ENCODE measurements at places on chromosomes 3 and 15.

DNA sequence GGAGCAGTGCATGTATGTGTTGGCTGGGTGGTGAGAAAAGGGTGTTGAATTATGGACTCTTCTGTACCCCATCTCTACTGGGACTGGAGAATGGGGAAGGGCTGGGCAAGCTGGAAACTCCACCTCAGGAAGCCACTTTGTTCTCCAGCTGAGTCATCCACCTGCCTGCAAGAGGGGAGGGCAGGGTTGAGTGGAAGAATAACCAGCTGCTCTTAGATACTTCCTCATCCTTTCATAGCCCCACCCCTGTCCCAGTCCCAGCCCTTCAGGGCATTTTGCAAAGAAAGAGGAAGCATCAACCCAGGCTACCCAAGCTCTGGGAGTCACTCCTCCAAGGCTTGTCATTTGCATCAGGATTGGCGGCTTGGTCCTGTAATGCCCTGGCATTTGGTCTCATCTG is 33.1 kb downstream of the RAB11A start:
- DNase-seq: peak; percentile 82

DNA sequence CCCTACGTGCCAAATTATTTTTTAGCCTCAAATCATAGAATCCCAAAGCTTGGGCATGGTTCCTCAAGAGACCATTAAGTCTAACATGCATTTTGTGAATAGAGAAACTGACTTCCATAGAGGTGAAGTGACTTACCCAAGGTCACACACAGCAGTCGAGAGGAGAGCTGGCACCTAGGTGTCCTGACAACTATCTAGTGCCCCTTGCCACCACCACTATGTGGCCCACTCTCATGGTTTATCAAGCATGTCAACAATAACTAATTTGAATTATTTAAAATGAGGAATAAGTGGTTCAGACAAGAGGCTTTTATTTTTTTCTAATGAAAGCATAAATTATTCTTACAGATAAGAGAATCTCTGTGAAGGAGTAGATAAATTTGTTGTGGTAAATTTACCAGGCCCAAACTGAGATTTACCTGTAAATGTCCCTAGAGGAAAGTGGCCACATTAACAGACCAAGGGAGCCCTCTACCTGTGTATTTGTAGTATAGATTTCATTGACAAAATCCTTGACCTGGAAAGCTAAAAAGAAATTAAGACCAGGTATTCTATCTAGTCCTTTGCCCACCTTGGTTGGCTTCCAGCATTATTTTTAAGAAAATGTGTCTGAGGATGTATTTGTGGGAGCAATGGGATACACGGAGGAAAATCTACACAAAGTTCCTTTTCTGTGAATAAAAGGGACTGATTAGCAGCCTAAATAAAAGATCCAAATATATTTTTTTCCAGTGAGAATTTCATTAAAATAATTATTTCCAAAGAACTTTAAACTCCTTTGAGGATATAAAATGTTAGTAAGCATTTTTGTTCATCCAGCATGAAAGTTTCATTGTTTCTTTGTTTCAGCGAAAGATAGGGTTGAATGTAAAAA is 49.1 kb downstream of the IQCH start:
- no peak for DNase-seq

DNA sequence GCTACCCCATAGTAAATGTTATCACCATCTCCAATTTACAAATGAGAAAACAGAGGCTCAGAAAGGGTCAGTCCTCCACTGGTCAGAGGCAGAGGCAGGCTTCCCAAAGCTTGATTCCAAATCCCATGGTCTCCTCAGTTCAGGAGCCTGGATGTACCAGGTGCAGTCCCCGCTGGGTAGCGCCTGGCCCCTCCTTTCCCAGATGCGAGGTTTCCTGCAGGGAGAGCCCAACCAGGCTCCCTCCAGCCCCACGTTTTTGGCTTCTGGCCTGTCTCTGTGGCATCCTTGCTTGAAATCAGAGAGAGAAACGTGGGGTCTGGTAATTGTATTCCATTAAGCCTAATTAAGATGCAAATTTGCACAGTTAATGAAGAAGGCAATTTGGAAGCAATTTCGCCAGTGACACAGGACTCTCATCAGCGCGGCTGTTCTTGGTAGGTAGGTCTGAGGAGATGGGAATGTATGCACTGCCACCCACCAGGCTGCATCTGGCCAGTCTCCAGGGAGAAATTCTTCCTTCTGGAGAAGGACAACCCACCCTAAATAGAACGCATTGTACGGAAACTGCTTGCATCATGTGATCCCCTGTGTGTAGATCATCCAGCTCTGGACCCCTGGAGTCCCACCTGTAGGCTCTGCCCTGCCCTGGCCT is 50.5 kb downstream of the HRH1 start:
- no peak for DNase-seq

GRCh38 chr15:75350601-75351361 is 3.9 kb downstream of the NEIL1 start:
- no peak for DNase-seq

DNA sequence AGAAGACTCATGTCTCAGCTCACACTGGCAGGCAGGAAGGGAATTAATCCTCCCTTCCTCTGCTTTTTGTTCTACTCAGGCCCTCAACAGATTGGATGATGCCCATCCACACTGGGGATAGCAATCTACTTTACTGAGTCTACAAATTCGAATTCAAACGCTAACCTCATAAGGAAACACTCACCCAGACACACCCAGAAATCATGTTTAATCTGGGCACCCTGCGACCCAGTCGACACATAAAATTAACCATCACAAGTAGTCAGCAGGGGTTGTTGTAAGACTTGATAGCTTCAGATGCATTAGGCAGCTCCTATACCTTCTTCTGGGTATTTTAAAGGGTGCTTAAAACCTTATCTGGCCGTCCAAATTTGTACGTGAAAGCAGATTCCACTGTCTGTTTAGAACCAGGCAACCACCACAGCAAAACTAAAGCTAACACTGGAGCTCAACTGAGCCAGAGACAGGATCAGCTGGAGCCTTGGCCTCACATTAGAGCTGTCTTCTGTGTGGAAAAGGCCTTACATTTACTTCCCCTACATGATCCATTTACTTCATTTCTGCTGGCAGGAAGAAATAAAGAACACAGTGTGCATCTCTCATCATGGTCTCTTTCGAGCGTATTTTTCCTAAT is 407.3 kb upstream of the PPP2R3A start:
- no peak for DNase-seq

GRCh38 chr15:96891046-96891445 is 560.5 kb downstream of the NR2F2 start:
- DNase-seq: no peak

DNA sequence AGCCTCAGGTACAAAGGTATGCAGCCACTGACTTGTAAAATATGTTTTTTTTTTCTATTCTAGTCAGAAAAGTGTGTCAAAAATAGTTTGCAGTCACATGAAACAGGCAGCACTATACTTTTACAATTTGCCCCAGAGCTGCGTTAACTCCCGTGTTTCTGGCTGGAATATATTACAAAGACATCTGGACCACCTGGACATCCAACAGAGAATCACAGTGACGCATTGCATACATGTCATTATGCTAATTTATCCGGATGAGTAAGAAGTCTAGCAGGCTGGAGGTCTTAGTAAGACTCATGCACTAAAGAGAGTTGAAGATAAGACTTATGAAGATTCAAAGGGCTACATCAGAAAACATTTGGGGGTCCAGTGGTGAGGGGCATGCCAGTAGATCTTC is 39.2 kb upstream of the STRIT1 start:
- no peak for DNase-seq

GRCh38 chr3:98829246-98829832 is 66.2 kb downstream of the ST3GAL6 start:
- no peak for DNase-seq
